WTC11 (cell line): ENCODE measurements at places on chromosomes 4 and X. TPM values are rescaled to one million over a fixed set of nuclear protein-coding genes. Genes with fewer than 3 reads are reported as not detected.

TGIF2LX gene
- not detected in 3 replicates for total RNA-seq

GRCh38 chrX:46903458-46904242 lies 8.6 kb upstream of the JADE3 start:
- peak; percentile 72 for DNase-seq
- no peaks in the 10 kb centered on the region for H3K36me3 ChIP-seq
- peaks cover 5% of the 10 kb centered on the region; the same call in 1 of the 2 replicates for H3K4me1 ChIP-seq
- H3K27me3 ChIP-seq, result no peaks in the 10 kb centered on the region; the same call in 1 of the 2 replicates

GRCh38 chr4:156889616-156890594 lies 81.7 kb downstream of the PDGFC start:
- no peak overlapping the region; the same call in 1 of the 2 replicates for H3K27ac ChIP-seq
- no peak for DNase-seq
- peaks cover 7% of the 10 kb centered on the region for H3K4me1 ChIP-seq
- no peaks in the 10 kb centered on the region for H3K36me3 ChIP-seq

CSAG3 gene
- total RNA-seq, result 13.0 to 14.1 TPM (median 13.2 TPM) in 3 replicates

VCX3B gene
- total RNA-seq, result not detected in 3 replicates

- peak overlapping the region; percentile 86; the same call in 1 of the 2 replicates for H3K27ac ChIP-seq
- H3K27me3 ChIP-seq, result no peaks in the 10 kb centered on the region
- DNase-seq, result no peak
- no peak overlapping the region for H3K4me3 ChIP-seq
- H3K4me1 ChIP-seq, result peaks cover 8% of the 10 kb centered on the region
- H3K36me3 ChIP-seq, result peaks cover 10% of the 10 kb centered on the region
Observed at GRCh38 chr4:3317011-3317655, 24.3 kb downstream of the RGS12 start.
